ENCODE measurements at places on chromosomes 1 and 21.

DNA sequence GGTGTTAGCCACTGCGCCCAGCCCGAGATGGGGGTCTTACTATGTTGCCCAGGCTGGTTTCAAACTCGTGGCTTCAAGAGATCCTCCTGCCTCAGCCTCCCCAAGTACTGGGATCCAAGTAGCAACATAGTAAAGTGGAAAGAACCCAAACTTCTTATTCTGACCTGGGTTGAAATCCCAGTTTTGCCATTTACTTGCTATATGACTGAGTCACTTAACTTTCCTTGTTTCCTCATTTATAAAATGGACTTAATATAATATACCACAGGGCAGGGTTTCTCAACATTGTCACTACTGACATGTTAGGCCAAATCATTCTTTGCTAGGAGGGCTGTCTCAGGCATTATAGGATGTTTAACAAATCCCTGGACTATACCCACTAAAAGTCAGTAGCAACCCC is 6.7 kb downstream of the PFDN2 start:
- H3K4me3 ChIP-seq = no peak overlapping the region
- H3K36me3 ChIP-seq = peaks cover 50% of the 10 kb centered on the region
- H3K4me1 ChIP-seq = peaks cover 30% of the 10 kb centered on the region
- no peak for DNase-seq

- H3K27me3 ChIP-seq = peaks cover 4% of the 10 kb centered on the region
- H3K4me3 ChIP-seq = no peak overlapping the region
- no peak overlapping the region for H3K27ac ChIP-seq
- no peaks in the 10 kb centered on the region for H3K36me3 ChIP-seq
- no peak for DNase-seq
These were observed 244.7 kb downstream of the PTPRU start for GRCh38 chr1:29481031-29481430.

DNA sequence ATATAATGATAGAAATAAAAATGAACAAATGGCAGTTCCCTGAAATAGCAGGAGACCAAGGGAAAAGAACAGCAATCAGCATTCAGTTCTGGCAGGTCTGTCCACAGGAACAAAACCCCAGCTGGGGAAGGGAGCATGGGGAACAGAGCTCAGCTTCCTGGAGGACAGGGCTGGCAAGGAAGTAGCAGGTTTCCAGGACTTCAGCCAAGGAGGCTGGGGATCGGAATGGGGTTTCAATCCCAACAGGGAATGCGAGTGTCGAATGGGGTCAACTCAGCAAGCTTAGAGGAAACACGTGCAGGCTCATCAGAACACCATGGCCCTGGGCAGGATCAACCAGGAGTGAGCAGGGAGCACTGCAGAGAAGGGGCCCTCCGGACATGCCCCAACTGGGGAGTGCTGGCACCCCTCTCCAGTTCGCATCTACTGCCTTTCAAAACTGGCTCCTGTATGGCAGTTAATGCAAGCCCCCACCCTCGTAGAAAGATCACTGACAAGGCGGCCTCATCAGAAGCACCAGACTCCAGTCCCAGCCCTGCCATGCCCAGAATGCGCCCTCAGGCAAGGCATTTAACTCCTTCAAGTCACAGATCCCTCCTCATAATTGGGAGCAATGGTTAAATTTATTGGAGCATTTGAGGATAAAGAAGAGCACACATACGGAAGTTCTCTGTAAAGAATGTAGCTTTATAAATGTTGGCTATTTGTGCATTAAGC is 72.4 kb downstream of the SEC16B start:
- H3K36me3 ChIP-seq = no peaks in the 10 kb centered on the region
- no peak overlapping the region for H3K4me3 ChIP-seq
- no peak for DNase-seq
- H3K27ac ChIP-seq = no peak overlapping the region

- H3K4me1 ChIP-seq = peaks cover 36% of the 10 kb centered on the region
- H3K27me3 ChIP-seq = no peaks in the 10 kb centered on the region
These were observed 1.1 kb upstream of the COQ8A start for GRCh38 chr1:226938903-226939437.

DNA sequence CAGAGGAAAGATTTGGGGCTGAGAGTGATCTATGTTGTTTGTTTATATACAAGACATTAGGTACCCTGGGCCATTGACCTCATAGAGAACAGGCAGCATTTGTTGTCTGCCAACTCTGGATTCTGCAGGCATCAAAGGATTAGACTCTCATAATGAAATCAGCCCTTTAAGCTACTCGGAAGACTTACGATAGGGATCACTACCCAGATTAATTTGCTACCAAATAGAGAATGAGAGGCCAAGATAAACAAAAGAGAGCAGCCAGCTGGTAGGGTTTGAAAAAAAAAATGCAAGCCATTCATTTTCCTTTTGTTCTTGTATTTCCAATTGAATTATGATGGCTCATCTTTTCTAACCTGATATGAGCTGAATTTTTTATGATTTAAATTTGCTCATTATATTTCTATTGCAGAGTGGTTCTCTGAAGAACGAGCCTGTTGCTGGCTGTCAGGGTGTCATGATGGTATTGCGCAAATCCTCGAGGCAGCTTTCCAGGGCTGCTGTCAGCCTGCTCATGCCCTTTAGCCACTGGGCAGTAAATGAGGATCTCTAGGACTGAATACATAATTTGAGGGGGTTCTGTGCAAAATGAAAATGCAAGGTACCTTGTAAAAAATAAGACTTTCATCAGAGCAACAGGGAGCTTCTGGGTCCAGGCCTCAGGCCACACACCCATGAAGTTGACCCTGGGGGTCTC is 116.4 kb upstream of the KCNJ15 start:
- H3K4me3 ChIP-seq = no peak overlapping the region
- H3K36me3 ChIP-seq = no peaks in the 10 kb centered on the region
- no peaks in the 10 kb centered on the region for H3K27me3 ChIP-seq
- DNase-seq = no peak
- no peak overlapping the region for H3K27ac ChIP-seq
- no peaks in the 10 kb centered on the region for H3K4me1 ChIP-seq

- no peak for DNase-seq
- peaks cover 57% of the 10 kb centered on the region for H3K4me1 ChIP-seq
- peaks cover 2% of the 10 kb centered on the region for H3K36me3 ChIP-seq
These were observed 3.5 kb downstream of the SAMSN1 start for GRCh38 chr21:14542638-14543037.
